Activated T-helper 1 cell treated with anti-CD3 and anti-CD28 coated beads, Interleukin-12 subunit alpha, Interleukin-12 subunit beta, Interleukin-2, Interleukin-4 antibody, amounts not matched to agents 30 ng/mL and 10 ng/mL and 1 ng/mL, durations not matched to agents 14 hours and 24 hours and 36 hours (primary cell): ENCODE measurements at places on chromosomes 4 and X. TPM values are rescaled to one million over a fixed set of nuclear protein-coding genes. Genes with fewer than 3 reads are reported as not detected.

The PRKG2 gene
- total RNA-seq, result 0.10 and 0.20 TPM in 2 replicates

DNA sequence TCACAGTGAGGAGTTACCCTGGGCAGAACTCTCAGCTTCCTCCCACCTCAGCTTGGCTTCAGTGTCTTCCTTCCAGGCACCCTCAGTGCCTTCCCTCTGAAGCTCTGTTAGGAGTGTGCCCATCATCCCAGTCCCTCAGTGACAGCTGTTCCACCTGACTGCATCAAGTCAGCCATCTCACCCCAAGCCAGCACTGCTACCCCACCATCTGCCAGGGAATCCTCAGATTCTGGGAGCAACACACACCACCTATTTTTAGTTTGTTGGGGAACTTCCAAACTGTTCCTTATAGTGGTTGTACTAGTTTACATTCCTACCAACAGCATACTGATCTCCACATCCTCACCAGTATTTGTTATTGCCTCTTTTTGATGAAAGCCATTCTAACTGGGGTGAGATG is 182.9 kb downstream of the RELL1 start:
- H3K27me3 ChIP-seq, result peaks cover 12% of the 10 kb centered on the region
- H3K27ac ChIP-seq, result no peak overlapping the region
- H3K4me3 ChIP-seq, result no peak overlapping the region
- no peaks in the 10 kb centered on the region for H3K4me1 ChIP-seq
- no peaks in the 10 kb centered on the region for H3K36me3 ChIP-seq

The ZNF711 gene
- total RNA-seq, result 0.20 and 0.23 TPM in 2 replicates

GRCh38 chr4:70688795-70689231 is 481 bp downstream of the UTP3 start:
- DNase-seq, result no peak
- peaks cover 2% of the 10 kb centered on the region for H3K27me3 ChIP-seq
- peak overlapping the region; percentile 99 for H3K4me3 ChIP-seq
- H3K27ac ChIP-seq, result peak overlapping the region; percentile 98

- H3K36me3 ChIP-seq, result no peaks in the 10 kb centered on the region
- no peak for DNase-seq
- no peaks in the 10 kb centered on the region for H3K27me3 ChIP-seq
- H3K4me1 ChIP-seq, result no peaks in the 10 kb centered on the region
- H3K4me3 ChIP-seq, result no peak overlapping the region
Observed at GRCh38 chr4:162366146-162366545, 202.3 kb upstream of the FSTL5 start.

DNA sequence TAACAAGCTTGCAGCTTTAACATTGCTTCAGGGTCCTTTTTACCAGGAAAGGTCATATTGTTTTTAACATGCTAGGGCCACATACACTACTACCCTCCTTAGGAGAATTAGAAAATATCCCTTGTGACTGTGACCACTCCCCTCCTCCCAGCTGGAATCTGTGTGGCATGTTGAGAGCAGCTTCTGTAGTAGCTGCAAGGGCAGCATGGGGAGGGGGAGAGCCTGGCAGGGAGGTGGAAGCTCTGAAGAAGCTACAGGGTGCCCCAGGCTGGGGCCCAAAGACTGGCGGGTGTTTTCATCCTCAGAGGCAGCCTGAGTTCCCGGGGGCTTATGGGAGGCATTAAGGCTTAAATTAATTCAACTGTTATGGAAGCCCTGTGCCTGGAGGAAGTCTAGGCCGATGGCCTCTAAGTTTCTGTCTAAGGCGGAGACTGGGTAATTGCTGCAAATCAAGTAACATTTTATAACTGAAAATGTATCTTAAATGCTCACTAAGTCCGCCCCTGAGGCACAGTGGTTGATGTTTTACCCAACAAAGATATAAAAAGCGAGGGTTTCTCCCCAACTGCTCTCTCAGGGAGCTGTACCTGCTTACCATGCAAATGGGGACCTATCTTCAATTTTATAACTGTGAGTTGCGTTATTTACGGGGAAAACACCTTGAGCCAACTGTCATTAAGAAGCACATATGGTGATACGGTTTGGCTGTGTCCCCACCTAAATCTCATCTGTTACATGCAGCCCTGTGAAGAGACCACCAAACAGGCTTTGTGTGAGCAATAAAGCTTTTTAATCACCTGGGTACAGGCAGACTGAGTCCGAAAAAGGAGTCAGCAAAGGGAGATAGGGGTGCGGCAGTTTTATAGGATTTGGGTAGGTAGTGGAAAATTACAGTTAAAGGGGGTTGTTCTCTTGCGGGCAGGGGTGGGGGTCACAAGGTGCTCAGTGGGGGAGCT is 37.4 kb upstream of the STS start:
- H3K36me3 ChIP-seq, result peaks cover 1% of the 10 kb centered on the region
- DNase-seq, result no peak
- H3K27me3 ChIP-seq, result no peaks in the 10 kb centered on the region
- H3K27ac ChIP-seq, result peak overlapping the region; percentile 48

DNA sequence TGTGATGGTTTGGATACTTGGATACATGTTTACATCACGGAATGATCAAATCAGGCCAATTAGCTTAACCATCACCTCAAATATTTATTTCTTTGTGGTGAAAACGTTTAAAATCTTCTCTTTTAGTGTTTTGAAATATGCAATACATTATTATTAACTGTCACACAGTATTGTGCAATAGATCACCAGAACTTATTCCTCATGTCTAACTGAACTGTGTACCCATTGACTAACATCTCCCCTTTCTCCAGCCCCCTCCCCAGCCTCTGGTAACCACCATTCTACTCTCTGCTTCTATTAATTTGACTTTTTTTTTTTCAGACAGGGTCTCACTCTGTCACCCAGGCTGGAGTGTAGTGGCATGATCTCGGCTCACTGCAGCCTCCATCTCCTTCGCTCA is 471.9 kb downstream of the BCOR start:
- no peak overlapping the region for H3K4me3 ChIP-seq
- DNase-seq, result no peak
- H3K27me3 ChIP-seq, result peaks cover 2% of the 10 kb centered on the region
- H3K4me1 ChIP-seq, result peaks cover 22% of the 10 kb centered on the region
- peaks cover 4% of the 10 kb centered on the region for H3K36me3 ChIP-seq
- no peak overlapping the region for H3K27ac ChIP-seq

DNA sequence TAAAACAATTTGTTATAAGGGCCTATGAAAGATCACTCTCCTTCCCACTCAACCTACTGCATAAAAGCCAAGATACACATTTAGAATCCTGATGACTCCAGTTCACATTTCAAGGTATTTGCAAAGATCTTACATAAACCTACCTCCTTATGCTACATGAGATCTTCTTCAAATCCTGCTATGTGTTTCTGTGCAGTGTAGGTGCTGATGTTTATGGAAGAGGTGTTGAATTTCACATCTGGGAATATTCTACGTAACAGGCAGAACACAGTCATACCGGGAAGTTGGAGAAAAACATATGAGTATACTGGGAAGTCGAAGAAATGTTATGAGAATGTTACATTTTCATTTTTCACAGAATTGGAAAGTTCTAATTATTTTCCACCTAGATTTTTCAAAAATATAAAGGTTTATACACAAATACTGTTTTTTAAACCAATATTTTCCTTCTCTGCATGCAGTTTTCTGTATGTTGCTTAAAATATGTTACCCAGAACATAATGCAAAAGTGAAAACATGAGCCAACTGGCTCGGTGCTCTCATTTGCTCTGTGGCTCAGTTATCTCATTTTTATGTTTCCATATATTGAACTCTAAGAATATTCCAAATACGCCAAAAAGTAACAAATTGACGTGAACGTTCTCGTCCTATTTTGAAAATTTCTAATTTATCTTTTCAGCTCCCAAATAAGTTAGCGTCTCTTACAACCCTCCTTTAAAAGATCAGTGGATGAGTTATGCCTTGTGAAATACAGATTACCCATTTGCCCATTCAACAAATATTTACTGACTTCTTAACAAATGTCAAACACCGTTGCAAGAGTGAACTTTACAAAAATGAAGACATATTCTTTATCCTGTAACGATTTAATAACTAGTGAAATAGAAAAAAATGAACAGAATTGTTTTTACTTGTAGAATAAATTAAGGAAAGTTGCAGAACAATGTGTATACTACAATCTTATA is 899.3 kb downstream of the STIM2 start:
- H3K27ac ChIP-seq, result no peak overlapping the region
- no peaks in the 10 kb centered on the region for H3K27me3 ChIP-seq
- no peaks in the 10 kb centered on the region for H3K4me1 ChIP-seq
- H3K36me3 ChIP-seq, result no peaks in the 10 kb centered on the region

The VAMP7 gene
- total RNA-seq, result 27.4 and 32.8 TPM in 2 replicates

DNA sequence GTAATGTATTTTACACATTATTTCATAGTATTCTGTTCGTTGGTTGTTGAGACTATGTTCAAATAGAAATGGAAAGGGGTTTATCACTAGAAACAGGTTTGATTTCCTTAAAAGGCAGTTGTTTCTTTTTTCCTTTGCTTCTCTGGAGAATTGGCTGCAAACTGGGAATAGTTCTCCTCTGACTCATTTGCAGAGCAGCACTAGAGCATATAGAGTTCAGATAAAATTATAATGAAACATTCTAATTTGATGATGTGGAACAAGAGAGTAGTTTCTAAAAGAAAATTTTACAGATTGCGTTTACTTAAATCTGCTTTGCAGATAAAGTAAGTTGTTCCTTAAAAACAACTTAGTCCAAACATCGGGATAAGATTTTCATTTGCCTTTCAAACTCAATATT is 29.7 kb downstream of the SYNPO2 start:
- no peak for DNase-seq
- H3K4me1 ChIP-seq, result no peaks in the 10 kb centered on the region
- no peak overlapping the region for H3K27ac ChIP-seq
- H3K4me3 ChIP-seq, result no peak overlapping the region
- H3K36me3 ChIP-seq, result no peaks in the 10 kb centered on the region

DNA sequence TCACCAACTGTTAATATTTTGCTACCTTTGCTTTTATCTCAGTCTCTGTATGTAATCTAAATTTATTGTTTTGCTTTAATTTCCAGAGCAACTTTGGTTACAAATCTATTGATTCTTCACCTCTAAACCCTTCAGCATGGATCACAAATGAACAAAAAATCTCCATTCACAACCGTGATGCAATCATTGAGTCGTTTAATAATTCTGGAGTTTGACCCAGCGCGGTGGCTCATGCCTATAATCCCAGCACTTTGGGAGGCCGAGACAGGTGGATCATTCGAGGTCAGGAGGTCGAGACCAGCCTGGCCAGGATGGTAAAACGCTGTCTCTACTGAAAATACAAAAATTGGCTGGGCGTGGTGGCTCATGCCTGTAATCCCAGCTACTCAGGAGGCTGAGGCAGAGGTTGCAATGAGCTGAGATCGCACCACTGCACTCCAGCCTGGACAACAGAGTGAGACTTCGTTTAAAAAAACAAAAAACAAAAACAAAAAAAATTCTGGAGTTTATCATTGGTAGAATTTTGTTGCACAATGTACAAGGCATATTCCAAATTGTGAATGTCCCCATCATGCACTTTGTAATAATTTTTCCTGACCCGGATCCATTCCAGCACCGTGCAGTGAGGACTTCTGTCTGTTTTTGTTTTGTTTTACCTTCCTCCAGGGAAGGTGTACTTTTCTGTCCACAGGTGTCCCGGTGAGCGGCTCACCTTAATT is 2.3 kb upstream of the IDUA start:
- no peak overlapping the region for H3K27ac ChIP-seq
- H3K4me3 ChIP-seq, result peak overlapping the region; percentile 42
- H3K4me1 ChIP-seq, result peaks cover 17% of the 10 kb centered on the region
- H3K36me3 ChIP-seq, result no peaks in the 10 kb centered on the region
- H3K27me3 ChIP-seq, result no peaks in the 10 kb centered on the region

- H3K27ac ChIP-seq, result no peak overlapping the region
- H3K4me3 ChIP-seq, result no peak overlapping the region
- H3K36me3 ChIP-seq, result no peaks in the 10 kb centered on the region
- no peaks in the 10 kb centered on the region for H3K27me3 ChIP-seq
Observed at GRCh38 chrX:144819406-144819805, 427.9 kb upstream of the SPANXN1 start.

DNA sequence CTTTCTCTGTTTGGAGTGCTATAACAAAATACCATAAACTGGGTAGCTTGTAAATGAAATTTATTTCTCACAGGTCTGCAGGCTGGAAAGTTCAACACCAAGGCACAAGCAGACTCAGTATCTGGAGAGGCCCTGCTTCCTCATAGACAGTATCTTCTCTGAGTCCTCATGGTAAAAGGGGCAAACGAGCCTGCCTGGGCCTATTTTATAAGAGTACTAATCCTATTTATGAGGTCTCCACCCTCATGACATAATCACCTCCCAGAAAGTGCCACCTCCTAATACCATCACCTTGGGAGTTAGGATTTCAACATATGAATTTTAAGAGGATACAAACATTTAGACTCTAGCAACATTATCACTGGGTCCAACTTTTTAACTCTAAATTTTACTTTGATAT is 200.3 kb downstream of the STPG2 start:
- no peaks in the 10 kb centered on the region for H3K27me3 ChIP-seq
- no peak overlapping the region for H3K4me3 ChIP-seq
- no peaks in the 10 kb centered on the region for H3K4me1 ChIP-seq
- H3K36me3 ChIP-seq, result no peaks in the 10 kb centered on the region
- no peak for DNase-seq

GRCh38 chr4:151439320-151439719 is 30.3 kb downstream of the FHIP1A start:
- peaks cover 17% of the 10 kb centered on the region for H3K27me3 ChIP-seq
- DNase-seq, result no peak
- H3K27ac ChIP-seq, result no peak overlapping the region

GRCh38 chr4:48027653-48028052 is 11.1 kb downstream of the NIPAL1 start:
- no peak for DNase-seq
- H3K27me3 ChIP-seq, result peaks cover 7% of the 10 kb centered on the region
- H3K36me3 ChIP-seq, result no peaks in the 10 kb centered on the region
- peaks cover 13% of the 10 kb centered on the region for H3K4me1 ChIP-seq
- H3K27ac ChIP-seq, result no peak overlapping the region

The ZCCHC12 gene
- 0.10 TPM in 1 of 2 replicates, not detected in the other for total RNA-seq

DNA sequence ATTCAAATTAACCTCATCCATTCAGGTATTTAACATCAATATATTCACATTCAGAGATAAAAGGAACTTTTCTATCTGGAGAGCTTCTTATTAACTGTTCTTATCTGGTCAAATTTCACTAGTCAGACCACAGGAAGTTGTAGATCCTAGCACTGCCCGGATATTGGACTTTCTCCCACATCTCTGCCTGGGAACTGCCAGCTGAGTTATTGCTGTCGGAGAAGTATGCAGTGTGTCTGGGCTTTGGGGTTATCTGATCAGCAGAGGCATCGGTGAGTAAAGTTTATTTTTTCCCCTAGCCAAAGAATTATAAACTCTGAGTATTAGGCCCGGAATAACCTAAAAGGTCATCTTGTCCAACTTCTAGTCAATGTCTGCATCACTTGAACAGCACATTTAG is 45.1 kb downstream of the OR13H1 start:
- no peaks in the 10 kb centered on the region for H3K36me3 ChIP-seq
- H3K4me1 ChIP-seq, result no peaks in the 10 kb centered on the region
- DNase-seq, result no peak
- no peak overlapping the region for H3K27ac ChIP-seq

The ZNF518B gene
- total RNA-seq, result 22.8 TPM in 2 replicates

The XPNPEP2 gene
- total RNA-seq, result 0.16 and 0.24 TPM in 2 replicates

DNA sequence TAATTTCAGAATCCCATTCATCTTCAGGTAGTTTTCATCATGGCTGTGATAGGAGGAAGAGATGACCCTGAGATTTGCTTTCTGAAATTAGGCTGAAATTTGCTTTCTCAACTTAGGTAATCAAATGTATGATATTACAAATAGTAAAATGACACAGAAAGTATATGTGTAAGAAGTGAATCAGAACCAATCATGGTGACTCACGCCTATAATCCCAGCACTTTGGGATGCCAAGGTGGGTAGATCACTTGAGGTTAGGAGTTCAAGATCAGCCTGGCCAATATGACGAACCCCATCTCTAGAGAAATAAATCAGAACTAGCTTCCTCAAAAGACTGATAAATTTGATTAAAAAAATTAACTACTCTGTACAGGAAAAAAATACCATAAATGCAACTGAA is 555.4 kb downstream of the STPG2 start:
- no peak overlapping the region for H3K27ac ChIP-seq
- H3K4me1 ChIP-seq, result no peaks in the 10 kb centered on the region
- H3K27me3 ChIP-seq, result no peaks in the 10 kb centered on the region
- no peak overlapping the region for H3K4me3 ChIP-seq
